Osteocyte (in vitro differentiated cells): ENCODE measurements at places on chromosomes 1 and 21. TPM values are rescaled to one million over a fixed set of nuclear protein-coding genes. Genes with fewer than 3 reads are reported as not detected.

Gene KDM5B
- 152 and 157 TPM in 2 replicates for total RNA-seq

GRCh38 chr1:25246600-25247023 lies 642 bp downstream of the RSRP1 start:
- H3K36me3 ChIP-seq = peaks cover 41% of the 10 kb centered on the region
- H3K4me3 ChIP-seq = peak overlapping the region; percentile 91
- no peaks in the 10 kb centered on the region for H3K27me3 ChIP-seq
- H3K27ac ChIP-seq = peak overlapping the region; percentile 98
- peaks cover 35% of the 10 kb centered on the region for H3K4me1 ChIP-seq
- DNase-seq = no peak

- peaks cover 22% of the 10 kb centered on the region for H3K4me1 ChIP-seq
- peak overlapping the region; percentile 84 for H3K27ac ChIP-seq
- H3K36me3 ChIP-seq = peaks cover 11% of the 10 kb centered on the region
- H3K4me3 ChIP-seq = peak overlapping the region; percentile 88
- H3K27me3 ChIP-seq = no peaks in the 10 kb centered on the region
- DNase-seq = no peak
These were observed 996 bp downstream of the CNIH4 start for GRCh38 chr1:224357626-224358124.

DNA sequence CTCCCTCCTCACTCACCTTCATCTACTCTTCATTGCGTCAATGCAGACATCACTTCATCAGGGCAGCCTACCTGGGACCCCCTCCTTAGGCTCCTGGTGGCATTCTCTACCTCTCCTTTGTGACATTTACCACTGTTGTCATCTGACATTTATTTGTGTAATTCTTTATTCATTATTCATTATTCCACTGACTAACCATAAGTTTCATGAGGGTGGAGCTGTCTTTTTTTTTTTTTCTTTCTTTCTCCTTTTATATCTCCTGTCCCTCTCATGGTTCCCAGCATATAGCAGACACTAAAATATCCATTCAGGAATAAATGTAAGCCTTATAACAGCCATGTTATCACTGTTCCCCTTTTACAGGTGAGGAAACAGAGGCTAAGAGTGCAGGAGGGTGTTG lies 126.8 kb downstream of the KAZN start:
- H3K4me3 ChIP-seq = no peak overlapping the region
- H3K36me3 ChIP-seq = no peaks in the 10 kb centered on the region
- H3K4me1 ChIP-seq = no peaks in the 10 kb centered on the region
- no peak overlapping the region for H3K27ac ChIP-seq

- no peak for DNase-seq
- H3K36me3 ChIP-seq = peaks cover 3% of the 10 kb centered on the region
These were observed 1.8 kb upstream of the LHX9 start for GRCh38 chr1:197915260-197915861.

GRCh38 chr1:11594222-11594621 lies 60.0 kb downstream of the FBXO2 start:
- H3K27me3 ChIP-seq = peaks cover 2% of the 10 kb centered on the region
- no peaks in the 10 kb centered on the region for H3K4me1 ChIP-seq
- no peak for DNase-seq

GRCh38 chr1:210540288-210540687 lies 211.6 kb downstream of the HHAT start:
- peaks cover 16% of the 10 kb centered on the region for H3K4me1 ChIP-seq
- H3K4me3 ChIP-seq = no peak overlapping the region
- H3K27ac ChIP-seq = no peak overlapping the region
- H3K36me3 ChIP-seq = no peaks in the 10 kb centered on the region
- no peaks in the 10 kb centered on the region for H3K27me3 ChIP-seq
